ENCODE measurements at places on chromosomes 12 and 14.

- DNase-seq, result no peak
These were observed 132.3 kb downstream of the CCDC59 start for GRCh38 chr12:82225871-82226270.

DNA sequence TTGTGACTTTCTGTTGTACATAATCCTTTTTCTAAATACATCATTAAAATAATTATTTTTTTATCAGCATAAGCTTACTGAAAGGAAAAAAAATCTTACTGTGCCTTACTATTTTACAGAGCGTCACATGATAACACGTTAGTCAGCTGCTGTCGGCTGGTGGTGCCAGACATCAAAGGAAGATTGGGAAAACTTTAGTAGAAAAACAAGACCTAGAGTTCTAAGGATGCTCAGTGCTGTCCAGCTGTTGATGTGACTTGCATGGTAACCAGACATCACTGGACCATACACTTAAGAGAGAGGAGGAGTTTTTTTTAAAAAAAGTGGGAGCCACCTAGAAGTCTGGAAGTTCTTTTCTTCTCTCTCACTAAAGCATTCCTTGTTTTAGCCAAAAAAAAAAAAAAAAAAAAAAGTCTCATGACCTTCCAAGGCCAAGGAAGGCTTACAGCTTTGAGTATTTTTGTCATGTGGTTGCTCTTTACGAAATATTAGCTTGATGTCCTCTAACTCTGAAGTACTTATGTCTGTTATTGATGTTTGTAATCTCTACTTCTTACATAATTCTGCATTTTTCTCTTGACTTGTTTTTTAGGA is 4.5 kb downstream of the RASSF8 start:
- no peak for DNase-seq

GRCh38 chr14:56580221-56580711 is 668 bp downstream of the TMEM260 start:
- no peak for DNase-seq

DNA sequence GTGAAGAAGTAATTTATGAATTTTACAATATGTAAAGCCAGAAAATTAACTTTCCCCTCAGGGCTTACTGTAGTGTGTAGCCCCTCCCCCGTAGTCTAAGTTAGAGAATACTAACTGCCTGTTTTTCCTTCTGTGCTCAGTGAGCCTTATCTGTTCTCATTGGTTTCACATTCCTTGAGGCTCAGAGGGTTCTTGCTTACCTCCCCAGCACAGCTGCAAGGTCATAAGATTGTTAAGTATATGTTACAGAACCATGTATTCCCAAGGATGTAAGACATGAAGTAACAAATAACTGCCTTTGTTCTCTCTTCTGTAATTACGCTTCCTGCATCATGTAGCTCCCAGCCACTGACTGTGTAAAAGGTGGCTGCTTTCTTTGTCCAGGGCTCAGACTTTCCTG is 1351.1 kb downstream of the TMEM121 start:
- no peak for DNase-seq
